ENCODE measurements at places on chromosomes 7 and 10.

DNA sequence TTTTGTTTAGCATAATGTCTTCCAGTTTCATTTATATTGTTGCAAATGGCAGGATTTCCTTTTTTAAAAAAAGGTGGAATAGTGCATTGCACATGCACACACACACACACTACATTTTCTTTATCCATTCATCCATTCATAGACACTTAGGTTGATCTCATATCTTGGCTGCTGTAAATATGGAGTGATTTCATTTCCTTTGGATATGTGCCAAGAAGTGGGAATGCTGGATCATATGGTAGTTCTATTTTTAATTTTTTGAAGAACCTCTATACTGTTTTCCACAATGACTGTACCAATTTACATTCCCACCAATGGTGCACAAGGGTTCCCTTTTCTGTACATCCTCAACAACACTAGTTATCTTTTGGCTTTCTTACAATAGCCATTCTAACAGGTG lies 68.9 kb downstream of the EBLN1 start:
- DNase-seq, result no peak

- DNase-seq, result peak; percentile 52
These were observed 105.7 kb downstream of the NEURL1 start for GRCh38 chr10:103599211-103599610.

- no peak for DNase-seq
These were observed 50.6 kb upstream of the SMNDC1 start for GRCh38 chr10:110355141-110355831.

DNA sequence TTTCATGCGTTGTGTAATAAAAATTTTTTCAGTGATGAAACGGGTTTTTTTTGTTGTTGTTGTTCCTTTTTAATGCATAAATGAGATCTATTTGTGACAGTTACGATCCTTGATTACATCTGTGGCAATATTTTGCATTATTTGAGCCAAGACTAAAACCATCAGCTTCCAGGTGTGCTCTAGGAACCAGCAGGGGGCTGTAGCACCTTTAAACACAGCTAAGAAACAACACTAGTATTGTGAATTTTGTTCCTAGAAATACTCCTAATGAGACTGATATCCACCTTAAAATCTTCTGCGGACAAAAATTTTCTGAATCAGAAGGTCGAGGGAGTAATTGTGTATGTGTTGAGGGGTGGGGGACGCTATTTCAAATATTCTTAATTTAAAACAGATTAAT lies 52.6 kb downstream of the FGFBP3 start:
- no peak for DNase-seq

- DNase-seq, result peak; percentile 67
These were observed at the start of gene CLDN3 for GRCh38 chr7:73770002-73770859. Gene CLDN3, minus strand, starts transcription at chr7:73770270. Its CDS starts 221 bp downstream, at chr7:73770049.
